ENCODE measurements at places on chromosomes 1 and 21. TPM values are rescaled to one million over a fixed set of nuclear protein-coding genes. Genes with fewer than 3 reads are reported as not detected.

DNA sequence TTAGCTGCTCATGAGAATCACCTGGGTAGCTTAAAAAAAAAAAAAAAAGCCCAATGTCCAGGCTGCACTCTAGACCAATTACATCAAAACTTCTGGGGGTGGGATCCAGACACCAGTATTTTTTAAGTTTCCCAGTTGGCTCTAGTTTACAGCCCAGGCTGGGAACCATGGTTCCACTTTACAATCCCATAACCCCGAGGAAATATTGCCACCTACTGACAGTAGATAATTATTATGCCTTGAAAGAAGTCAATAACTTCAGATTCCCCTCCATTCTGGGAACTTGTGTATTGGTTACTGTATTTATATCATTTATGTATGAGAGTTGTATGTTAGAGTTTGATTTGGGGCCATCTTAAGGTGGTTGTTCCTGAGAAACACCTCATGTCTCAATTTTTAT is 100.2 kb downstream of the SPATA46 start:
- DNase-seq, result no peak

GRCh38 chr1:246860401-246860800 is 71.3 kb downstream of the AHCTF1 start:
- no peak for DNase-seq

The PFKFB2 gene
- 1.3 TPM for total RNA-seq

GRCh38 chr1:237687804-237688203 is 202.9 kb downstream of the ZP4 start:
- DNase-seq, result no peak

The PADI2 gene
- total RNA-seq, result not detected

Data from natural killer cell treated with Interleukin-12 subunit alpha and Interleukin-12 subunit beta and Interleukin-15 and Interleukin-18, amount 100 ng/mL, for 72 hours (primary cell).